Osteocyte (in vitro differentiated cells): ENCODE measurements at places on chromosomes 4 and X. TPM values are rescaled to one million over a fixed set of nuclear protein-coding genes. Genes with fewer than 3 reads are reported as not detected.

Gene PIGA
- total RNA-seq = 10.3 and 12.2 TPM in 2 replicates

Gene GPR82
- not detected in 2 replicates for total RNA-seq

Gene TIGD2
- 5.9 and 6.2 TPM in 2 replicates for total RNA-seq

Gene ASB12
- not detected in 2 replicates for total RNA-seq

Gene ASB5
- 0.32 TPM in 1 of 2 replicates, not detected in the other for total RNA-seq

DNA sequence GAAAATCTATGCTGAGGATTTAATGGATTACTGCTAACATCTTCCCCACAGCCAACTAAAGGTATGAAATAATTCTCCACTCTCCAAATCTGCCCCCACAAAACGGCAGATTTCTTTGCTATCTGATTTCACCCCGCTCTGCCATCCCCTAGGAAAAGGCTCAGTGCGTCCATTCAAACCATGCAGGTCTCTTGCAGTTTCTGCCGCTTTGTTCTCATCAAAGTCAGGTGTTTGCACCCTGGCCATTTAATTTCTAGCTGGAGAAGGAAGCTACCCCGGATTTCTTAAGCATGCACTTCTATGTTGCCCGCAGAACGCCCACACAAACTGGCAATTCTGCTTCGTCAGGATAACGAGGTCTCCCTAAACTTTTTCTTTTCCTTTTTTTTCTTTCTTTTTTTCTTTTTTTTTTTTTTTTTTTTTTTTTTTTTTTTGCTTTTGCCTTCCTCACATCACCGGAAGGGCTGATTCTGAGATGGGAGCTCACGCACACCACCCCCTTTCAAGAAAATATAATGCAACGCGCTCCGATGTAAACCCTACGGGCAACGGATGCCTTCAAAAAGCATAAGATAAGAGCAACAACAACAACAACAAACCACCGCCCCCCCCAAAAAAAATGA lies 3.3 kb downstream of the NLGN4X start:
- H3K4me3 ChIP-seq = peak overlapping the region; percentile 61
- H3K4me1 ChIP-seq = peaks cover 7% of the 10 kb centered on the region
- no peaks in the 10 kb centered on the region for H3K36me3 ChIP-seq
- peaks cover 39% of the 10 kb centered on the region for H3K27me3 ChIP-seq

GRCh38 chrX:104253567-104254441 lies 929 bp downstream of the ESX1 start:
- H3K27ac ChIP-seq = no peak overlapping the region
- H3K4me3 ChIP-seq = peak overlapping the region; percentile 66
- peaks cover 2% of the 10 kb centered on the region for H3K36me3 ChIP-seq

DNA sequence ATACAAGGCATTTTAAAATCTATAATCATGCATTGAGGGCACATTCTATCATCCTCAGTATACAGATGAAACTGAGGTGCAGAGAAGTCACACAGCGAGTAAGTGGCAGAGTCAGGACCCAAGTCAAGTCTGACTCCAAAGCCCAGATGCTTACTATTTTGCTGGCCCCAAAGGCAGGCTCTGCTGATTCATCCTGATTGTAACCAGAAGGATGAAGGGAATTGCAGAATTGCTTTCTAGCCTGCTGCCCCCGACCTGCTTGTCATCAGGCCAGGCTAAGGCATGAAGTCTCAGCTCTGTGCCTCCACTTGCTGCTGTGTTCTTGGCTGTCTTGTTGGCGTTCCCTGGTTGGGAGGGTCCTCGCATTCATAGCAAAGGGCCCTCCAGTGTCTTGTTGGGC lies 62.7 kb downstream of the SLC9A6 start:
- H3K4me3 ChIP-seq = no peak overlapping the region
- peak overlapping the region; percentile 93 for H3K27ac ChIP-seq
- H3K4me1 ChIP-seq = peaks cover 49% of the 10 kb centered on the region
- peak; percentile 48 for DNase-seq
- peaks cover 4% of the 10 kb centered on the region for H3K36me3 ChIP-seq
- no peaks in the 10 kb centered on the region for H3K27me3 ChIP-seq

- no peak for DNase-seq
- no peaks in the 10 kb centered on the region for H3K27me3 ChIP-seq
- peaks cover 19% of the 10 kb centered on the region for H3K4me1 ChIP-seq
- no peak overlapping the region for H3K4me3 ChIP-seq
- no peak overlapping the region for H3K27ac ChIP-seq
Measured at GRCh38 chrX:53085661-53086229, 3.6 kb downstream of the TSPYL2 start.

DNA sequence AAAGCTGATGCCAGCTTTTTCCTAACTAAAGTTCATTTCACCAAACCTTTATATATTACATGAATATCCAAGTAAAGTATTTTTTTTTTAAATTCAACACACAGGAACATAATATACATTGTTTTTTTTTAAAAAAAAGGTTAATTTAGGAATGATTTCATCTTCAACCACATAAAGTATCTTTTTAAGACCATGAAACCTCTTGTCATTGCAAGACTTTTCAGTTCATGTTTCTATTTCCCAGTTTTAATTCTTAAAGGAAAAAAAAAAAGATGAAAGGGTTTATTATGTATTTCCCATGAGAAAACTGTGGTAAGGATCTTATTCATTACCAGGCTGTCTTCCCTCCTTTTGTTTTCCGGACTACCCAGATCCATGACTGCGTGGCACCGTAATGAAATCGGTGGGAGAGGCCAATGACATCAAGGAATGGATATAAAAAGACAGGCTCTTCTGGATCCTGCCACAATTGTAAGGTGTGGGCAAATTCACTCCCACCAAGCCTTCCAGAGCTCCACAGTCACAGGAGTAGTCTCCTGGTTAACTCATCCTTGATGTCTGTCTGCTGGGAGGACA lies 84.7 kb upstream of the CBR4 start:
- H3K27ac ChIP-seq = peak overlapping the region; percentile 19
- peaks cover 45% of the 10 kb centered on the region for H3K36me3 ChIP-seq
- no peak for DNase-seq
- peaks cover 36% of the 10 kb centered on the region for H3K4me1 ChIP-seq
- no peak overlapping the region for H3K4me3 ChIP-seq

DNA sequence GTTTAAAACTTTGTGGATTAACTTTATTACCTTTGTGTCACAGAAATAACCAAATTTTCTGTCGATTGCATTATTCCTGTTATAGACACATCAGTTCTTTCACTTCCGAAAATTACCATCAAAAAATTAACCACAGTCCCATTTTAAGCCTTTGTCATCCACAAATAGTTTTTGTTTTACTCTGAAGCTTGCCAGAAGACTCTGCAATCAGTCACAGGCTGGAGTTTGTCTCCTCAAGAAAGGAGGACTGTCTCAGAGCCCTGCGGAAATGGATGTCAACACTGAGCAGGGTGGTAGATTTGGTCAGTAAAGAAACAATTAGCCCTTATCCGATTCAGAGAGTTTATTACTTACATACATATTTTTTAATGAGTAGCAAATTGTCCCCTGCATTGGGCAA lies 20.1 kb upstream of the TCEAL4 start:
- no peak overlapping the region for H3K4me3 ChIP-seq
- no peaks in the 10 kb centered on the region for H3K36me3 ChIP-seq
- H3K27ac ChIP-seq = no peak overlapping the region
- H3K4me1 ChIP-seq = no peaks in the 10 kb centered on the region
- H3K27me3 ChIP-seq = no peaks in the 10 kb centered on the region
- DNase-seq = no peak

DNA sequence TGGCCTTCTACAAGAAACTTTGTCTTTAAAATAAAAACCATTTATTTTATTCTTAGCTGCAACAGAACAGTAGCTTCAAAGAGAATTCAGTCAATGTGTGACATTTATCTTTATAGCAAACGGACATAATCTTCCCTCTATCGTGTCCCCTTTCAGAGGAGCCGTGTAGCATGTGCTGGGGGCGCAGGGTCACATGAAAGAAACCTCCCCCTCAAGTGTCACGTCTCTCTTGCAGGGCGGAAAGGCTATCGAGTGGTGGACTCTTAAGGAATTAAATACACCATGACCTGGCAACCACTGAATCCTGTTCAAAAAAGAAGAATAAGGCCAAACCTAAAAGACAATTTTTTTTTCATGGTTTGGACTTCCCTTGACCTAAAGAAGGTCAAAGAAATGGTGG lies 40.2 kb downstream of the ZNF827 start:
- peaks cover 22% of the 10 kb centered on the region for H3K36me3 ChIP-seq
- no peaks in the 10 kb centered on the region for H3K27me3 ChIP-seq
- no peak for DNase-seq
- H3K4me3 ChIP-seq = no peak overlapping the region
- peaks cover 26% of the 10 kb centered on the region for H3K4me1 ChIP-seq

DNA sequence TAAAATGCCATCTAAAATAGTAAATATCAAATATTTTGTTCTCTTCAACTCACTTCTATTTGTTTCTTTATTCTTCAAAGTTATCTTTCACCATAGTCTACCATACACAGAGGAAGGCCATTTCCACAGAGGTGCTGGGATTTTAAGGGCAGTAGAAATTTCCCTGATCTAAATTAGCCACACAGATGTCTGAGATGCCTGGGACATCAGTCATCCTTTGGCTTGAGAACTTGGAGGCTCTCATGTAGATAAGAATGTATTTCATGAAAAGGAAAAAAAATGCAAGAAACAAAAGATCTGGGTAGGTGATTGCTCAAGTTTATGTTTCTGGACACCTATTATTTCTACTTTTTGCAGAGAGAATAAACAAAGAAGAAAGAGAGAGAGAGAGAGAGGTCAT lies 1008.2 kb downstream of the NLGN4X start:
- DNase-seq = no peak
- H3K36me3 ChIP-seq = no peaks in the 10 kb centered on the region
- no peaks in the 10 kb centered on the region for H3K4me1 ChIP-seq

DNA sequence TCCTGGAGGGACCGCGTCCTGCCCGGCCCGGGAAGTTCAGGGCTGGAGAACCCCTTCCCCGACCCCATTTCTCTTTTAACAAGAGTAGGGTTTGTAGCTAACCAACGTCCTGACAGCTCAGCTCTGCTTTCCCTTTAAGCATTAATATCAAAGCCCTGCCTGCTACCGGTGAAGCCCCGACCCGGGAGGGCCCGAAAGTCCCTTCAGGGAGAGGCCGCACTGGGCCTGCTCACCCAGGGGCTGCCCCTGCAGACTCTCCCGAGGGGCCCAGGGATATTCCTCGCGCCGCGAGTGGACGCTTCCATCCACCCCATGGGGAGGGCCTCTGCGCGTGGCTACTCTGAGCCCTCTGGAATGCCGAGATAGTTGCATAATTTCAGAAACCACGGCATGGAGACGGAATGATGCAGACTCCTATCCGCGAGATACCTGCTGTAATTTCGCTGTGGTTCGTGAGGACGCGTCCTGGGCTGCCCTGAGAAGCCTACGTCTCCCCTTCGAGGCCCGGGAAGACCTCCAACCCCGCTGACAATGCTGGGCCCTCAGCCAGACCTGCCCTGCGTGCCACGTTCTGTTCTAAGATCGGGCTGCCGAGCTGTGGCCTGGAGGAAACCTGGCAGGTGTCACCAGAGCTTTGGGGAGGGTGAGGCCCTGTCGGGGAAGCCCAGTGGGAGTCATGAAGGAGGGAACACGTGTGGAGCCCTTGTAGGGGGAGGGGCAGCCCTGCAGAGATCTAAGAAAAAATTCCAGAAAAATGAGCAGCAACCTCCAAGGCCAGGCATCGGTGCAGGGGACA lies 999 bp upstream of the CTBP1 start:
- peak overlapping the region; percentile 84 for H3K27ac ChIP-seq
- peak overlapping the region; percentile 76 for H3K4me3 ChIP-seq
- H3K36me3 ChIP-seq = peaks cover 22% of the 10 kb centered on the region
- no peaks in the 10 kb centered on the region for H3K27me3 ChIP-seq
- peak; percentile 84 for DNase-seq

DNA sequence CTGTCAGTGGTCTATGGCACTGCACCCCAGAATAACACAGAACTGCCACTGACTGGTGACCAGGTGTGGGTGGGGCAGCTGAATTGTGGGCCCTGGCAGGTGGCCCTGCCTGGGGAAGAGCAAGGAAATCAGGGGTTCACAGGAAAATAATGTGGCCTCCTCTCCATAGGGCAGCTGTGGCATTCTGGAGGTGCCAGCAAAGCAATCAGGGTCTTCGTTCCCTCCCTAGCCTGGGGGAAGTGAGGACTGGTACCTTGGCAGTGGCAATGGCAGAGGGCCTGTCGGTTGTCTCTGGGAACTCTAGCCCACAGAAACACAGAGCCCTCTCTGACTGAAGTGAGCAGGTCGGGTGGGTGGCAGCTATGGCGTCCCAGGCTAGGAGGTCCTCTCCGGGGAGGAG lies 223.0 kb downstream of the GRIA2 start:
- no peak overlapping the region for H3K27ac ChIP-seq
- H3K4me3 ChIP-seq = no peak overlapping the region
- no peaks in the 10 kb centered on the region for H3K36me3 ChIP-seq
- no peak for DNase-seq
- H3K27me3 ChIP-seq = no peaks in the 10 kb centered on the region
- peaks cover 13% of the 10 kb centered on the region for H3K4me1 ChIP-seq

- no peaks in the 10 kb centered on the region for H3K36me3 ChIP-seq
- no peak overlapping the region for H3K4me3 ChIP-seq
- DNase-seq = no peak
- H3K27me3 ChIP-seq = peaks cover 6% of the 10 kb centered on the region
Measured at GRCh38 chr4:41324861-41325260, 68.1 kb downstream of the UCHL1 start.

DNA sequence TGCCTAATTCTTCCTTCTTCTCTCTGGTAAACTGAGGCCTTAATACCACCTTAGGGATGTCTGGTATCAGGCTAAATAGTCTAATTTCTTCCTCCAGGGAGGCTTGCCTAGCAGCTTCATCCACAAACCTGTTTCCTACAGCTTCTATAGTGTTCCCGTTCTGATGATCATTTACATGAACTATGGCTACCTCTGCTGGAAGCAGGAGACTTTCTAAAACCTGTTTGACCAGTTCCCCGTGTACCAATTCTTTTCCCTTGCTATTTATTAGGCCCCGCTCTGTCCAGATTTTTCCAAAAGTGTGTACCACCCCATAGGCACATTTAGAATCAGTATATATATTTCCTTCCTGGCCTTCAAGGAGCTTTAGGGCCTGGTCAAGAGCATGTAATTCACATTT lies 5.8 kb upstream of the USP38 start:
- H3K36me3 ChIP-seq = peaks cover 16% of the 10 kb centered on the region
- H3K27ac ChIP-seq = no peak overlapping the region
- no peak overlapping the region for H3K4me3 ChIP-seq
- no peaks in the 10 kb centered on the region for H3K27me3 ChIP-seq
- H3K4me1 ChIP-seq = peaks cover 7% of the 10 kb centered on the region

DNA sequence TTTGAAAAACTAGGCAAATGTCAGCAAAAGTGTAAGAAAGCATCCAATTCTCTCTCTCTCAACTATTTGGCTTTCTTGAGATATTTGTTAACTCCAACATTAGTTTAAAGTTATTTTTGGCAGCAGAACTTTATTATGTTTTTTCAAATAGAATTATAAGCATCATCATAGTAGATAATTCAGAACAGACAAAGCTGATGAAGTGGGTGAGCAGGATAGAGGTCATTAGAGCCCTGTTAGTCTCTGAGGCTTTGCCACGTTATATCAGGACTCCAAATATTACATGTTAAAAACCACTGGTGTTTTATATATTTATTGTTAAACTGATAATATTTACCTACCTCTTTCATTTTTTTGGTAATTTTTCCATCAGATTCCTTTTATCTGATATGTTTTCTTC lies 903.0 kb downstream of the FSTL5 start:
- no peaks in the 10 kb centered on the region for H3K4me1 ChIP-seq
- H3K4me3 ChIP-seq = no peak overlapping the region
- no peak overlapping the region for H3K27ac ChIP-seq

GRCh38 chr4:186604124-186604807 lies 48.9 kb upstream of the MTNR1A start:
- peaks cover 14% of the 10 kb centered on the region for H3K4me1 ChIP-seq
- H3K27me3 ChIP-seq = no peaks in the 10 kb centered on the region
- peak overlapping the region; percentile 42 for H3K27ac ChIP-seq
- H3K4me3 ChIP-seq = no peak overlapping the region
- no peak for DNase-seq

GRCh38 chr4:183223053-183223452 lies 97.0 kb downstream of the CLDN22 start:
- no peaks in the 10 kb centered on the region for H3K27me3 ChIP-seq
- H3K36me3 ChIP-seq = peaks cover 6% of the 10 kb centered on the region
- DNase-seq = no peak
- peaks cover 4% of the 10 kb centered on the region for H3K4me1 ChIP-seq
